Memory B cell (primary cell): ENCODE measurements at places on chromosomes 2 and 18.

- DNase-seq: no peak
Observed at GRCh38 chr2:120964819-120965218, 229.2 kb downstream of the GLI2 start.

- DNase-seq: no peak
Observed at GRCh38 chr2:70525032-70525431, 28.6 kb downstream of the TGFA start.

- DNase-seq: no peak
Observed at GRCh38 chr2:233041722-233042323, 9.4 kb downstream of the NEU2 start.

DNA sequence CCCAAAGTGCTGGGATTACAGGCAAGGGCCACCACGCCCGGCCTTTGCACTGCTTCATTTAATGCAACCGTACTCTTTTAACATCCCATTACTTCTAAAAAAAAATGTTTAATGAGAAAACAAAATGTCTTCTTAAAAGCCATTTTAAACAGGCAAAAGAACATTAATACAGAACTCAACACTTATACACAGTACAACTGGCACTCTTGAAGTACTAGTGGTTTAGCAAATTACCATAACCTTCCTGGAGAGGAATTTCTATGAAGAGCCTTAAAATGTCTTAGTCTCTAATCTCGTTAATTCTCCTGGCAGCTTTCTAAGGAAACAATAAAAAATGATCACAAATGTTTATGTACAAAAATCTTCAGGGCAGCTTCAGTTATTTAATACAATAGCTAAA lies 5.9 kb downstream of the IWS1 start:
- no peak for DNase-seq

- DNase-seq: no peak
Observed at GRCh38 chr18:40017021-40017420, 1938.0 kb upstream of the PIK3C3 start.

DNA sequence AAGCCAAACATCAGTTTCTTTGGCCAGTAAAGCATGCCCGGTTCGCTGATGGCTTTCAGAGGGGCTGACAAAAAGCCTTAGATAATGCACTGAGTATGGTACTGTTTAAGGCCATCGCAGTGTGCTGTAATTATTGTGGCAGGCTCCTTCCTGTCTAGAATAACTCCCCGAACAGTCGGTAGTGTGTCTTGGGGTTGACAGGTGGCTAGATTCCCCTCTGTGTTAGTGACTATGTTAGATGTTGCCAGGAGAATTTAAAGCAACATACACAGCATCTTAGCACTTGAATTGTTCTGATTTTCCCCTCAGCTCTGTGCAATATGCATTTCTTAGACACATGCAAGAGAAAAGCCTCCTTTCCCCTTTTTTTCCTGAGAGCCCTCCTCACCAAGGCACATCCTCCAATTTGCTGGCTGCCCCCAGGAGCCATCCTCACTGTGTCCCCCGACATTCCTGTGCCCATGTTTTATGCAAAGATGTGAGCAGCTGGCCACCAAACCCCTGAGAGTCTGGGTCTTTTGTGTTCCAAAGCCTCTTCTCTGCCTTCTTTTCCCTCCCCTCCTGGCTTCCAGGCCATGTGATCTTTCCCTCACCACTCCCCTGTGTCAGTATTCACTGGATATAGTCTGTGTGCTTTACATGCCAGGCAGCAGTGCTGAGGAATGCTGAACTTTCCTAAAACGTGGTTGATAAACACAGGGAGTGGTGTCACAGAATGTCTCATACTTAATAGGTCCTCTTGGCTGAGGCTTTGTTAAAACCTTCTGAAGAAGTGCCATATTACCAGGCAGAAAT lies 331.5 kb downstream of the HRH4 start:
- no peak for DNase-seq

- no peak for DNase-seq
Observed at GRCh38 chr2:224847961-224848850, 132.0 kb upstream of the CCDC195 start.

- no peak for DNase-seq
Observed at GRCh38 chr2:20137884-20138283, 86.5 kb upstream of the LAPTM4A start.

DNA sequence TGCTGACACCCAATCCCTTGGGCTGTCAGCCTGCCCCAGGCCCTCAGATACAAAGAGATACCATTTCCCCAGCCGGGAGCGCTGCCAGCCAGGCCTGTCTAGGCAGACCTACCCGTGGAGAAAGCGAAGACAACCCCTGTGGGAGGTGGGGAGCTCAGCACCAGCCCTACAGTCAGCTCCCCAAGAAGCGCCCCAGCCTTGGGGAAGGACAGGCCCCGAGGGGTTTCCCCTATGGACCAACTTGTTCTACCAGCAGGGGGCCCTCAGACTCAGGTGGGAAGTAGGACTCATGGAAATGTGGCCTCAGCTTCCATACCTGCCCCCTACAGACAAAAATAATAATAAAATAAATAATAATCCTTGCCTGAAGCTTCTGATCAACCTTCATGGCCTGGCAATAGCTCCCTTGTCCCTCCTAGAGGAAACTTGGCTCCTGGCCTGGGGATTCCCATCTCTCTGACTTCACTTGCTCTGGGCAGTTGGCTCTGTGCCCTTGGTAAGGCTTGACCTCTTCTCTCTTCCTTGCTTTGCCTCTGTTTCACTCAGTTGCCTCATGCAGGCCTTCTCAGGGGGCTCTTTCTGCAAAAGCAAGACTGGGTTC lies 7.0 kb downstream of the SLC35F6 start:
- no peak for DNase-seq

- no peak for DNase-seq
Observed at GRCh38 chr2:136051001-136051724, 65.7 kb upstream of the DARS1 start.

DNA sequence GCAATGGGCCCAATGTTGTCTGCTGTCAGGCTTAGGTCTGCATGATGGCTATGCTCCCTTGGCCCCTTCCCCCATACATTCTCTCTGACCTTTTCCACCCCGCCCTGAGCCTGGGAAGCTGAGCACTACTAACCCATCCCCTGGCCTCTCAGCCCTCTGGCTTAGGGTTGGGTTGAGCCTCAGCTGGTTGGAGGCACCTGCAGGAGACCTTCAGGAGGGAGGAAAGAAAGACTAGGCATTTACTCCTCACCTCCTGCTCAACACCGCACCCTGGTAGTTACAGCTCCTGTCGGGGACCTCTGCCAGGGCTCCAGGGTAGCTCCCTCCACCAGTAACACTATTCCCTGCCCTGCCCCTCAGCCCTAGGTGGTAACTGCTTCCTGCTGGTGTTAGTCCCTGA lies 80.5 kb downstream of the GALNT14 start:
- DNase-seq: no peak

GRCh38 chr2:148903294-148903693 lies 28.3 kb downstream of the KIF5C start:
- no peak for DNase-seq
